ENCODE measurements at places on chromosomes 5 and 9.

DNA sequence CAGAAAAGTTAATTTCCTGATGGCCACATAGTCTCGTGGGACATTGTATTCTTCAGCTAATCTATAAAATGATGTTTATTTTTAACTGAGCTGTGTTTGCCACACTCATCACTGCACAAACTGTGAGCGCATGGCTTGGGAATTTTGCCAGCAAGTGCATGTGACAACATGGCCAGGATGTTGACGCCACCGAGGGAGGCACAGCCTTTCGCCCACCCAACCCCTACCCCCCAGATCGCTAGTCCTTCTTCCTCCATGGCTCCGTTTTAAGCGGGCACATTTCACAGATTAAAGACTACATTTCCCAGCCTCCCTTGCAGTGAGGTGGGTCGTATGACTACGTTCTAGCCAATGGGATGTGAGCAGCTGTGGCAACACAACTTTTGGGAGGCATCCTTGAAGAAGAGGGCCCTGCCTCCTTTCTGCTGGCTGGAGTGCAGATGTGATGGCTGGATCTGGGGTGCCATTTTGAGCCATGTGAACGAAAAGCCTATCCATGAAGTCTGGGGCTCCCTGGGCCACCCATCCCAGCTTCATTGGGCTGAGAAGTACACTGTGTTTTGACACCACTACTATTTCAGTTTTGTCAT lies 7.9 kb downstream of the NRARP start:
- DNase-seq = no peak

DNA sequence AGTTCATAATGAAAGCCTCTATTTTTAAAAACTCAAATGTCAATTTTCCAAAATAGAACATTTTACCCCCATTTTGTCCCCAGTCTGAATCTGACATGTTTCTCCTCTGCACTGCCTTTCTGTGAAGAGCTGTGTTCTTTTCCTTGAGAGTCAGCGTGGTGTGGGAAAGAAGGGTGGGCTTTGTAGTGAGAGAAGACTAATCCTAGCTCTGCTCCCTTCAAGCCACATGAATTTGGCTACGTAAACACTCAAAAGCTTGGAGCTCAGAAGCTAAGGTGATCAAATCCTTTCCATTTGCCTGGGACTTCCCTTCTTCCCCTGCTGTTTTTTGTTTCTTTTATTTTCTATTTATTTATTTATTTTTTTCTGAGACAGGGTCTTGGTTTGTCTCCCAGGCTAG lies 598.5 kb downstream of the TLR4 start:
- no peak for DNase-seq

GRCh38 chr5:141919218-141920119 lies 4.2 kb upstream of the DELE1 start:
- no peak for DNase-seq

- no peak for DNase-seq
Measured at GRCh38 chr9:27329291-27329690, 32.3 kb upstream of the EQTN start.

DNA sequence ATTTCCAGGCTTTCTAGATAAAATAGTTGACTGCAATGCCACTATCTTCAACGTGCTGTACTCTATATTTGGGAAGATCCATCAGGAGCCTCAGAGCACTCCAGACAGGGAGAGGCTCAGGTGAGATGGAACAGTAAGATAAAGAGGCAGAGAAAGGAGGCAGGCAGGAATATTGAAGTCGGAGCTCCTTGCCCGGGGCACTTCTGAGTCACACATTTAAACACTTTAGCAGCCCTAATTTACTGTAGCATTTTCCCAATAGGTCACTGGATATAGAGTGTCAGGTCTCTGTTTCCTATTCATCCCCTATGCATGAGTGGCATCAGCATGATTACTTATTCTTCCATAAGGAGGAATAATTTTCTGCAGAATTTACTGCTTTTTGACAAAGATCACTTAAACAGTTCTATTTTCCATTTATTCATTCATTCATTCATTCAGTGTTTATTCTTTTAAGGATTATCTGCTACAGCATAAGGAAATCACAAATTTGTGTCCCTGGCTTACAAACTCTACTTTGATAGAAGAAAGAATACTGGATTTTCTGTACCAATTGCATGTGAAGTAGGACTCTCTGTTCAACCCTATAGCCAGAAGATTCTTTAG lies 170.7 kb downstream of the MAPKAP1 start:
- no peak for DNase-seq

- DNase-seq = no peak
Measured at GRCh38 chr9:121783521-121784507, 132.4 kb downstream of the DAB2IP start.

GRCh38 chr5:175810457-175810856 lies 60.9 kb upstream of the CPLX2 start:
- no peak for DNase-seq

DNA sequence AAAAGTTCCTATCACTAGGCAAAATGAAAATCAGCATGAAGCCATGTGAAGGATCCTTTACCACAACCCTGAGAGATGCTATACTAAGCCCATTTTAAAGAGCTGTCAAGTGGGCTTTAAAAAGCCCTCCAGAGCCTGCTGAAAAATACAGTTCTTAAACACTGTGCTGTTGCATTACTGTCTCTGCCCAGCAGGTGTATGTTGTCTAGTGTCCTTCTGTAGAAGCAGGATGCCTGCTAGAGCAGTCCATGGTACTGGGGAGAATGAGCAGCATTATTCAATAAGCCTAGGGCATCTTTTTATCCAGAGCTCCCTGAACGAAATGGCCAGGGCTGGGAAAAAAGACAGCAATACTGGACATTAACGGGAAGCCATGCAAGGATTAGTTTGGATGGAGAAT lies 126.2 kb upstream of the PLCXD3 start:
- DNase-seq = no peak

DNA sequence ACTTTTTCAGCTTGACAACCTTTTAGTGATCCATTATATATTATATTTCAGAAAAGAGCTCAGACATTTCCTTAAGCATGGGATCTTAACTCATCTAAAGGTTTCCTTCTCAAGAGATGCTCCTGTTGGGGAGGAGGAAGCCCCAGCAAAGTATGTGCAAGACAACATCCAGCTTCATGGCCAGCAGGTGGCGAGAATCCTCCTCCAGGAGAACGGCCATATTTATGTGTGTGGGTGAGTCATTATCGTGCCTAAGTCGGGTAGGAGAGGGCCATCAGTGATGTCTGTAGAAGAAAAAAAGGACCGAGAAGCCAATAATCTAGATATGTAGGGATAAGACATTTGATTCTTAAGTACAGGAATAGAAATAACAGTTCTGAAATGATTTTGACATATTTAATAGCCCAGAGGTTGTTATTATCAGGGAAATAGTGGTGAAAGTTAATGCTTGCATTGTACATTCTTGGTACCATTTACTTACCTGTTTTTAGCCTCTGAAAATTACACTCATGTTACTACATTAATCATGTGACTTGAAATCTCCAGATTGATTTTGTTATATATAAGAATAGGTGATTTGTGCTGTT lies 28.2 kb downstream of the MTRR start:
- DNase-seq = no peak

GRCh38 chr9:16960084-16960483 lies 89.6 kb upstream of the BNC2 start:
- DNase-seq = no peak

GRCh38 chr5:7629561-7629960 lies 221.4 kb downstream of the CFAP90 start:
- no peak for DNase-seq

DNA sequence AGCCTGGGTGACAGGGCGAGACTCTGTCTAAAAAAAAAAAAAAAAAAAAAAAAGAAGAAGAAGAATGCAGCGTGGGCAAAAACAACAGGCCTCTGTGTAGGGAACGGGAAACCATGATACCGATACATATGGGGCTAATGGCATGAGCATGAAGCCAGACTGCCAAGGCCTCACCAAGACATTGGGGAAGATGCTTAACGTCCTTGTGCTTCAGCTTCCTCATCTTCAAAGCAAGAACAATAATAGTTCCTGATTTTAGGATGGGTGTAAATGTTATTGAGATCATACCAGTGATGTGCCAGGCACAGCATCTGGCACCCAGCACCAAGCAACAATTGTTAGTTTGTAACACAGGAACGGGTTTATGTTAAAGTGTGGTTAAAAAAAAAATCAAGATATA lies 51.4 kb downstream of the NEURL1B start:
- DNase-seq = no peak

GRCh38 chr9:35135988-35136387 lies 20.3 kb upstream of the ATOSB start:
- DNase-seq = no peak

- no peak for DNase-seq
Measured at GRCh38 chr5:71706906-71707305, 12.2 kb upstream of the CARTPT start.

- no peak for DNase-seq
Measured at GRCh38 chr9:80875947-80876346, 813.4 kb downstream of the TLE1 start.

DNA sequence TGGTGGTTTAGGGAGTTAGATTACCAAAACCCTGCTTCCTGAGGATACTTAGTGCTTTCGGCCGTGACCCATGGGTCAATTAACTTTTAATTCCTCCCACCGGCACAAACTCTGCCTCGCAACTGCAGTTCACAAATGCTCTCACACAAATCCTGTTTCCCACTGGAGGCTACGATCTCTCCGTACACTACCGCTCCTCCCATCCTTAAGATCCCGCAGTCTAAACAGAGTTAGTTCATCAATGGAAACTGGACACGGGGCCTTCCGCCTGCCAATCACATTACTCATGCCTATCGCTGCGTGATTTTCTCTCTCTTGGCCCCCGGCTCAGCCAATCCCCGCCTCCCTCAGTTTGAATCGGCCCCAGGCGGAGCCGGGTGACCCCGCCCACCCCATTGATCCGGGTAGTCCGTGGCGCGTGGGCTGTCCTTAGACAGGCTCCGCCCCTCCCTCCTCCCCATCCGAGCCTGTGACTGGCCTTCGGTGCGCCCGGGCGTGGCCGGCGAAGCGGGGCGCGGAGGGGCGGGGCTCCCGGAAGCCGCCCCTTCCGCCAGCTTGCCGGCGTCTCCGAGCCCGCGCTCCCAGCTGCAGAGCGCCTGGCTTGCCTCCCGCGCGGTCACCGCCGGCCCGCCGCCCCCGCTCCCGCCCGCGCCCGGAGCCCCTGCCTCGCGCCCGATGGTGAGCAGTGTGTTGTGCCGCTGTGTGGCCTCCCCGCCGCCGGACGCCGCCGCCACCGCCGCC lies at the start of gene SLC25A25:
TSS of gene SLC25A25 (plus strand) at position 588 of the 741 bp plus-strand sequence. CDS start at position 676, 88 bp downstream.
- peak; percentile 76 for DNase-seq

GRCh38 chr5:94422812-94423211 lies 195.6 kb downstream of the KIAA0825 start:
- DNase-seq = no peak

DNA sequence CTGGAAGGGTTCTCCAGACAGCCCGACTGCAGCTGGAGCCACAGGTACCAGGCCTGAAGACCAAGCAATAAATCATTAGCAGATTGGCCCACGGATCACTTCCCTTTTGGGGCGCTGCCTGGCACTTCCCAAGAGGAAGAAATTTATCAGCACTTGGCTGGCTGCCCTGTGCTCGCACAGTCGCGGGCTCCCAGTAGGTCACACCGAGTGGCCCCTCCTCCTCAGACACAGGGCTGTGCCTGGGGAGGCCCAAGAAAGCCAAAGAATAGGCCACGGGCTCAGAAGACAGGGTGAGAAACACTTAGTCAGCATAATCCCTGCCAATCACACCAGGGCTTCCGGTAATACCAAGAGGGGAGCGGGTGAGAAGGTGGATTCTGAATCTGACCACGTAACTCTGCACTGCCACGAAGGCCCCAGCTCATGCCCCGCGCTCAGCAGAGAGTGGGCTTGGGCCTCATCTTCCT lies 115.7 kb upstream of the MSX2 start:
- DNase-seq = no peak

DNA sequence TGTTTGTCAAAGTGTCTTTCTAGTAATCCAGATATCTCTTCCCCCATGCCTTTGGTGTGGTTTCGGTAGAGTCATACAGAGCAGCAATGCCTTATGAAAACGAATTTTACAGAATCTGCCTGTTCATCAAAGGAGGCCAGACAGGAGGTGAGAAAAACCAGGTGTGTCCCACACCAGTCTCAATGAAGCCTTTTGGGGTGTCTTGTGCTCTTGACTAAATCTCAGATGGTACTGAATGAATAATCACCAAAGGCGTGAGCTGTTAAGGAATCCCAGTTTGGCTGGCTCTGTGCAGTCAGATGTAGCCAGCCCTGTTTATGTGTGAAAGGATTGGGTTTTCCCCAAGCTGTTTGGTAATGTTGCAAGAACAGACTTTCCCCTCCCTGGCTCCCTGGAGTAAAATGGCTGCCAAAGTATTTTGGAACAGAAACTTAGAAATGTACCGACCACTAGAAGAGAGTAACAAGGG lies 70.8 kb upstream of the CDKN2B start:
- no peak for DNase-seq

DNA sequence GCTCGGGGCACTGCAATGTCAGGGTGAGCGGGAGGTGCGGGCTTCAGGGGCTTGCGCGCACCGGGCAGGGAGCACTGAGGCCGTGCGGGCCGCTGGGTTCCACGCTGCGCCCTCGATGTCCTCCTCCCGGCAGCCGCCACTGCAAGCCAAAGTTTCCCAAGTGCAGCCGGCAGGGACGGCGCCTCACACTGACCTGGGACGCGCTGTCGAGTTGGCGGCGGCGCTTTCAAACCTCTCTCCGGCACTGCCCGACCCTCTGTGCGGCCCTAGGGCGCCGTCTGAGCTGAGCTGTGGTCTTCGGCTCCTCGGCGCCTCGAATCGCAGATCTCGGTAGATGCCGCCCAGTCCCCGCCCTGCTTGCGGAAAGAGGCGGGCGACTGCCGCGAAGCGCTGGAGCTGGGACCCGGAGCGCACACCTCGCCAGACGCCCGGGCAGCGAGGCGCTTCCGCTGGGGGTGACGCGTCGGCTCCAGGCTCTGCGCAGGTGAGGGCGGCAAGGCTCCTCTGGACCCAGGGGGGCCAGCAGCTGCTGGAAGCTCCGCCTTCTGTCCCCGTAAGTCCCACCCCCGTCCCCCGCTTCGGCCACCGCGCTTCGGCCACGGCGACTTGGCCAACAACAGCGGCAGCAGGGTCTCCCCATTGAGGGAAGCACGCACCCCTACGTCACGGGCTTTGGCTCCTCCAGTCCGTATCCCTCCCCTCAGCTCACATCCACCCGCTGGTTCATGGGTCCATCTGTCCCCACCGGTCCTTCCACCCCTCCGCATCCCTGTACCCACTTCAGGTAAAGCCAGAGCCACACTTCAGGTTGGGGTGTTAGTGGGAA lies at the start of gene ANKRD34B:
TSS of gene ANKRD34B (minus strand) at position 320 of the 826 bp plus-strand sequence. CDS start 10,261 bp downstream, outside the sequence.
- DNase-seq = no peak

- no peak for DNase-seq
Measured at GRCh38 chr9:111896942-111897600, 457 bp downstream of the UGCG start.

- no peak for DNase-seq
Measured at GRCh38 chr5:65066387-65067146, 297.8 kb downstream of the CWC27 start.
